ENCODE measurements at places on chromosomes 16 and 17.
A peak's percentile ranks its signal among the peaks of the same experiment; 100 is the strongest.

DNA sequence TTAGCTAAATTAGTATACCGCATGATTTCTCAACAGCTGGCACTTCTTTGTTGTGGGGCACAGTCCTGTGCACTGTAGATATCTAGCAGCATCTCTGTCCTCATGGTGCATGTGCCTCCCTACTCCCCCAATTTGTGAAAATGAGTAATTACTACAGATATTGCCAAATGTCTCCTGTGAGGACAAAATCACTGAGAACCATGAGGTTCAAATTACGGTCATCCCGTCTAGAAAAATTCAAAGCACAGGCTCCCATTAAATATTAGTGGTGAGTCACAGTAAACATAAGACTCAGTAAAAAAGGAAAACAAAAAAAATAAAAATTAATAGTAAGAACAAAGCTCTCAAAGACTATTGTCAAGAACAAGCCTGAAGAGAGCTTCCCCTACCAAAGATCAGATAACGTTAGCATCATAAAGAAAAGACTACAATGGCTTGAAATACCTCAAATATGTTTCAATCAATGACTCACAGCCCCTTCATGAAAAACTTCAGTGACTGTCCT, 57.8 kb downstream of the STH start:
- DNase-seq = no peak

DNA sequence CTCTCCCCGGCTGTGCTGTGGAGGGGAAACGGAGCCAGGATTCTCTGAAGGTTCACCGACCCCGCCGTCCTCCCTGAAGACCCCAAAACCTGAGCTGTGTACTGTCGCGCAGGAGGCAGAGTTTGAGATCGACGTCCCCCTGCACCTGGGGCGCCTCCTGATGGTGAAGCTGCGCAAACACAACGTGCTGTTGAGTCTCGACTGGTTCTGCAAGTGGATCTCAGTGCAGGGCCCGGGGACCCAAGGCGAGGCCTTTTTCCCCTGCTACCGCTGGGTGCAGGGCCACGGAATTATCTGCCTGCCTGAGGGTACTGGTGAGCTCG, 62.6 kb upstream of the TEKT1 start:
- DNase-seq = no peak

GRCh38 chr17:71777048-71777640, 343.7 kb upstream of the SOX9 start:
- DNase-seq = no peak

- no peak for DNase-seq
Observed at GRCh38 chr17:46903762-46904672, 18.9 kb upstream of the GOSR2 start.

- no peak for DNase-seq
Observed at GRCh38 chr16:81437865-81438264, 6.7 kb upstream of the CMIP start.

GRCh38 chr16:67236563-67237395, 9.8 kb downstream of the TMEM208 start:
- peak; percentile 47 for DNase-seq

DNA sequence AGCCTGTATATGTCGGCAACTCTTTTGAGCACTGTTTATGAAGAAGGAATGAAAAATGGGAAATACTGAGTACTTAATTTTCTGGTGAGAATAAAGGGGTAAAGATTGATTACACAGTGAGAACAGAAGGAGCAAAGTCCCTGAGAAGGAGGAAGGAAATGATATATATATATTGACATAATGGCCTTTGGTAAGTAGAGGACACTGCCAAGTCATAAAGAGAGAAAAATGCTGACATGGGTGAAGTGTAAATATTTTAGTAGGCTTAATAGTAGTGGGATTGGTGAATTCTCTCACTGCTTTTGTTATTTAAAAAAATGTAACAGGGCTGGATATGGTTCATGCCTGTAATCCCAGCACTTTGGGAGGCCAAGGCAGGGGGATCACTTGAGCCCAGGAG, 16.2 kb downstream of the VMP1 start:
- no peak for DNase-seq

DNA sequence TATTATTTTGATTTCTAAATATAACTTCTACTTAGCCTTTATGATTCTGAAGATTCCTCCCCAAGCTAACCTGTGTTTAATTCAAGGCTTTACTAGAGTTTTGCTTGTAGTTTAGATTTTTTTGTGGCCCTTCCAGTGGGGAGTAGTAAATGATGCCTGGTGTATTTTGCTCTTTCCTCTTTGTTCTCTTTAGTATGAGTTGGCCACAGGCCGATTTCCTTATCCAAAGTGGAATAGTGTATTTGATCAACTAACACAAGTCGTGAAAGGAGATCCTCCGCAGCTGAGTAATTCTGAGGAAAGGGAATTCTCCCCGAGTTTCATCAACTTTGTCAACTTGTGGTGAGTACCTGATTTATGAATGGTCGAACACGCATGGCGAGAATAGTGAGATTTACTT, 108.3 kb downstream of the MAP2K4 start:
- no peak for DNase-seq

DNA sequence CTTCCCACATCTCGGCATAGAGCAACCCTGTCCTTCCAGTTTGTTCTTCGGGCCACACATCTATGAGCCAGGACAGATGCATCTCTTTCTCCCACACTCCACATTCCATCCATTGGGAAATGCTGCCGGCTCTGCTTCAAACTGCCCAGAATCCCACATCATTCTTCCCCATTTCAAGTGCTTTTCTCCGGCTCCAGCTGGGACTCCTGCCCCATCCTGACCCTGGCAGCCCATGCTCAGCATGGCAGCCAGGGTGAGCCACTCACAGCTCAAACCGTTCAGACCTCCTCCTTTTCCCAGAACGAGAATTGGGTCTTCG, 132.8 kb upstream of the SDK2 start:
- DNase-seq = no peak

- DNase-seq = no peak
Observed at GRCh38 chr17:33055171-33055611, 63.5 kb downstream of the SPACA3 start.

- no peak for DNase-seq
Observed at GRCh38 chr16:2468233-2468724, 2.8 kb upstream of the NTN3 start.

- DNase-seq = no peak
Observed at GRCh38 chr16:29665294-29666077, 2.4 kb downstream of the SPN start.

- no peak for DNase-seq
Observed at GRCh38 chr16:68088130-68088972, 3.2 kb downstream of the NFATC3 start.

DNA sequence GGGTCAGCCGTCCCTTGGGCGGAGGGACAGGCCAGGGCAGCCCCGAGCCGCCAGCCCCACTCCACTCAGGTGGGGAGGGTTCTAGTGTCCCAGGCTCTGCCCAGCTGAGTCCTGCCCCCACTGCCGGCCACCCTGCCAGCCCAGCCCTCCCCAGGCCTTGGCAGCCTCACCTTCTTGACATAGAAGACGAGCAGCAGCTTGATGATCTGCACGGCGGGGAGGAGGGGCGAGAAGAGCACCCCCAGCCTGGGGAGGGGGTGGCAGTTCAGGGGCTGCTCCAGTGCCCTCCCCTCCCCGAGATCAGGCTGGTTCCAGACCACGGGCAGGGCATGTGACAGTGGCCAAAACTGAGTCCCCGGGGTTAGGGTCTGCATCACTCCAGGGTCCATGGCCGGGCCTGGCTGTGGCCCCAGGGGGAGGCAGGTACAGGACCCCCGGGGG, 9.7 kb downstream of the TMC6 start:
- DNase-seq = no peak

GRCh38 chr16:58411736-58412614, 19.7 kb downstream of the GINS3 start:
- no peak for DNase-seq

DNA sequence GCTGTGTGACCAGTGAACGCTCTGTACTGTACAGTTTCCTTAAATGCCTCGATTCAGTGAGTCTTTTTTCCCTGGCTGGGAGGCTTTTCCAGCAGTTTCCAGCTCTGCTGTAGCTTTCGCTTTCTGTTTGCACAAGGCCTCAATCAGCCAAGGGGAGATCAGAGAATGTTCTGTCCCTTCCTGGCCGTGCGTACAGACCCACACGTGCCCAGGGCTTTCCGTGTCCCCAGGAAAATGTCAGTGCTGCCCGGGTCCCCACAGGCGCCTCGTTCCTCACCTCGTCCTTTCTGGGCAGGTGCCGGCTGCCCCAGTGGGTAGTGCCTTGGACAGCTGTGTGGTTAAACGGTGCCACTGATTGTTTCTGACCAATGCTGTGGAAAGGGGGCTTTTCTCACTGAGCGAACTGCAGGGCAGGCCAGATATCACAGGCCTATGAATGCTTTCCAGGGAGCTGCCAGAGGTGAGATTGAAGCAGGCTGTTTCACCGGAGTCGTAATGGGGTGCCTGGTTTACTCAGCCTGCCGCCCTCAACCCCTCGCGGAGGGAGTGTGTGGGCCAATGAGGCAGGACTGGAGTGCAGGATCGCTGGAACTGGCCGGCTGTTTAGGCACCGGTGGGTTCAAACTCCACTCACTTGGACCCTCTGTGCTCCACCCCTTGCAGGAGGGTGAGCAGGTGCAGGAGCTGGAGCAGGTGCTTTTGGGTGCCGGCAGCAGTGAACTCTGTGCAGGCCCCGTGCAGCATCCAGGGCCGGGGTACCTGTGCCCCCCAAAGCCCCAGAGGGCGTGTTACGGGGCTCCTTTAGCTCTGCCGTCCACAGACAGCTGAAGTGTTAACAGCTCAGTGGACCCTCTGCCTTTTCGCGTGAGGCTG, 44.4 kb downstream of the ZNF778 start:
- DNase-seq = no peak

GRCh38 chr16:25005445-25006306, 9.5 kb downstream of the ARHGAP17 start:
- no peak for DNase-seq

- DNase-seq = no peak
Observed at GRCh38 chr16:12750554-12750918, 53.2 kb downstream of the CPPED1 start.

- DNase-seq = no peak
Observed at GRCh38 chr17:17537311-17538099, 41.3 kb upstream of the RASD1 start.

DNA sequence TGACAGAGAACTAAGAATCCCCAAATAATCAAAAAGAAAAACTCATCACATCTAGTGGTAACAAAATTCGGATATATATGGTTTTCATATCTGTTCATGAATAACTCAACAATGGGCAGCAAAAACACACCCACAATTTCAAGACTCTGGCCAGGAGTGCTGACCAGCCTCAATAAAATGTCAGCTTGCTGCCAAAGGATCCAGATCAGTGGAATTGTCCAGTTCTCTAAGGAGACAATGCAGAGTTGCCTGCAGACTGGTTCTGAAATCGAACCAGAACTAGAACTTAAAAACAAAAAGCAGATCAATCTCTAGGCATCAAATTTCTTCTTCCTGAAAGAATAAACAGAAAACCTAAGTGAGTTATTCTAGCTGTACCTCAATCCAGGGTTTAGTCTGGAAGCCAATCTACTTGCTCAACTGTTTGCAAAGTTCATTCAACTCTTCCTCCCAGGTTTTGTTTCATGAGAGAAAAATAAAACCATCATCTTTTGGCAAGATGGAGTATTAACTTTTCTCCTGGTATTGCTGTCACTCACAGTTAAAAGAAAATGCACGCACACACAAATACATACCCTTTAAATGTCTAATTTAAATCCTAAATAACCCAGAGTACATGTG, 61.0 kb downstream of the CFDP1 start:
- no peak for DNase-seq

GRCh38 chr17:9926150-9926804, 21.2 kb upstream of the RCVRN start:
- DNase-seq = no peak

- no peak for DNase-seq
Observed at GRCh38 chr17:12040478-12040877, 19.8 kb downstream of the MAP2K4 start.

- DNase-seq = no peak
Observed at GRCh38 chr17:55421179-55421934, at the start of gene MMD. TSS of gene MMD (minus strand) at chr17:55421835. CDS start at chr17:55421695, 140 bp downstream.

DNA sequence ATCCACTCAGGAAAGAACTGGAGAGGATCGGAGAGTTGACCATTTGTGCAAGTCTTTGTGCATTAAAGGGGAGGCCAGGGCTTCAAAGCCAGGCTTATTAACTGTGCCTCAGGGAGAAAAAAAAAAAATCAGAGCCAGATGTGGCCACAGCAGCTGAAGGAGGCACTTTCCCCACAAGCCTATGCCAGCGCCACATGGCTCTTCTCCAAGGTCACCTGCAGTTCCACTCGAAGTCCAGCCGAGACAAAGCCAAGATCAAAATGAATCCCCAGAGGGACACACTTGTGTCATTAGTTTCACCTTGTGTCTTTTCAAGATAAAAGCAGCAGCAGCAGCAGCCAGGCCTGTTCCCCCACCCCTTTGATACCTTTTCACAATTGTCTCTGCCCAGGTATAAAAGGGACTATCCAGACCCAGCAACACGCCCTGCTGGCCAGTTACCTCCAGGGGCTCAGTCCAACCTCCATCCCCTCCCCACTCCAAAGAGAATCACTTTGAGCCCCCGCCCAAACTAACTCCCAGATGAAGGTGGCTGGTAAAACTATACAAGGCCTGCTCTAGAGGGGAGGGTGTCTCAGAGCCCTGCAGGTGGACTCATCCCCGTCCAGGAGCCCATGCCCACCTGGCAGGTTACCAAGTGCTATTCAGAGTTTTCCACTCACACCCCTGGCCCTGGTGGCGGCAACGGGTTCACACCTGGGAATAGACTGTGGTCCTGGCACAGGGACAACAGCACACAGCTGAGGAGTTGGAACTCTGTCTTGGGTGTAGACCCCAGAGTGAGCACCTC, 29.2 kb downstream of the AXIN2 start:
- no peak for DNase-seq

GRCh38 chr16:66948837-66949225, 12.2 kb upstream of the CES3 start:
- DNase-seq = no peak

DNA sequence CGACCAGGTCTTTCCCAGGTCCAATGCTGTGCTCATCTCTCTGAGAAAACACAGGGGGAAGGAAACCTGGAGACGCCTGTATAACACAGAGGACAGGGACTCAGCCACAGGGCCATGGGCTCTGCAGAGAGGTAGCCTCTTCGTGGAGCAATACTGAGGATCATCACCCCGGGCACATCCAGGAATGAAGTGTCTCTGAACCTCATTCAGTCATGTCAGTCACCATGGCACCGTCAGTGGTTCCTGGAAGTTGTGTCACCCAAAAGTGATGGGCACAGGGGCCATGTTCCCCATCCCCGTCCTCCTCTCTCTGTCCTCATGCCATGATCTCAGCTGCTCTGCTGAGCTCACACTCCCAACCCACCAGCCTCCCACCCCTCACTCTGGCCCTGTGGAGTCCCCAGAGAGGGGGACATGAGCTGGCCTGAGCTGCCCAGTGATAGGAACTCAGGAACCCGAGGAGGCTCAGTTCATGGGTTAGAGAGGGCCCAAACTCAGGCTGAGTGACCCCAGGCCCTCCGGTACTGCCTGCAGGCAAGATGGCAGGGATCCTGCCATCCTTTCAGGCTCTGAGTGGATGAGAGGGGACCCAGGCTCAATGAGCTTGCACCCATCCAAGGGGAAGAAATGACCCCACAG, 53.4 kb downstream of the PITPNM3 start:
- DNase-seq = no peak

All from cerebellar cortex (tissue), 1 donor.